ENCODE measurements at places on chromosomes 3 and 15.

DNA sequence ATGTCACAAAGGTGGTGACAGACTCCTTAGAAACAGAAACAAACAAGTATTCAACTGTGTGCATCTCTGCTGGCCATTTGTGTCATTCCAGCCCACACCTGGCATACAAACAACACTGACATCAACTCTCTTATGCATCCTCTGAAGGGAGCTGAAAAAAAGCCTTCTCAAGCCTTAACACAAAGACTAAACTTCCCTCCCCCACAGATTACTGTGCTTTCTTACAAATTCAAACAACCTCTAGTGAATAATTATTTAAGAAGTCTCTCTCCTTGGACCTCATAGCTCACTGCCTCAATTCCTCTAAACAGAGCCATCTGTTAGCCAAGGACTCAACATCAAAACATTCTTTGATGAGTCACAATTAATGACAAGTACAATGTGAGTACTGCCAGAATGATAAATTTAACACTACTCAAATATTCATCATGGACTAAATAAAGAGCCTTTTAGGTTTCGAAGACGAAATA lies 132.1 kb downstream of the WDR76 start:
- DNase-seq: no peak

- no peak for DNase-seq
Observed at GRCh38 chr3:171236265-171237008, 209.9 kb upstream of the SLC2A2 start.

DNA sequence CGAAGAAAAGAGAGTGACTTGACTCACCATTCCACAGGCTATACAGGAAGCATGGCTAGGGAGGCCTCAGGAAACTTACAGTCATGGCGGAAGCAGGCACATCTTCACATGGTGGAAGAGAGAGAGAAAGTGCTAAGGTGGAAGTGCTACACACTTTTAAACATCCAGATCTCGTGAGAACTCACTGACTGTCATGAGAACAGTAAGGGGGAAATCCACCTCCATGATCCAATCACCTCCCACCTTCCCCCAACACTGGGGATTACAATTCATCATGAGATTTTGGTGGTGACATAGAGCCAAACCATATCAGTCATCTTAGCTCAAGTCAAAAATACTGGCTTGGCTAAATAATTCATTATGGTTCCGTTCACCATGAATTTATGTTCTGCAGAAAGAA lies 45.3 kb upstream of the NEDD4 start:
- no peak for DNase-seq

DNA sequence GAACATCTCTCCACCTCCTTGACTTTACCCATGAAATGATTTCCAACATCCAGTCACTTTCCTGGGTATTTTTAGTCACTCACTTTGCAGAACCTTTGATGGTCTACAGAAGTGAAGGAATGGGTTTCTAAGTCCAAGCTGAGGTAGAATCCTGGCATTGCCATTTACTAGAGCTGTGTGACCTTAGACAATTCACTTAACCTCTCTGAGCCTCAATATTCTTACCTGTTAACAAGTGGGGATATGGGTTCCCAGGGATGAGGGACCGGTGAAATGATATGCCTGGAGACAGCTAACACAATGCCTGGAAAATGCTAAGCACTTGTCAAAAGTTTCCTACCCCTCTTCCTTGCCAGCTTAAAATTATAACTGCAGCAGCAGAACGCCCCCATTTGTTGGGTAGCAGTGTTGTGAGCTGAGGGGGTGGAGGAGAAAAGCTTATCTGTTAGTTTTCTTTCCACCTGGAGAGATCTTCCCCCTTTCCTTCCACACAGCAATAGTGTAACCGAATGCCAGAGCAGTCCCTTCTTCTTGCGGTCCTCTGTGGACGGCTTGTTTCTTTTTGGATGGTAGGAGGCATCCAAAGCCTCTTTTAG lies 319.2 kb upstream of the LRRFIP2 start:
- no peak for DNase-seq

DNA sequence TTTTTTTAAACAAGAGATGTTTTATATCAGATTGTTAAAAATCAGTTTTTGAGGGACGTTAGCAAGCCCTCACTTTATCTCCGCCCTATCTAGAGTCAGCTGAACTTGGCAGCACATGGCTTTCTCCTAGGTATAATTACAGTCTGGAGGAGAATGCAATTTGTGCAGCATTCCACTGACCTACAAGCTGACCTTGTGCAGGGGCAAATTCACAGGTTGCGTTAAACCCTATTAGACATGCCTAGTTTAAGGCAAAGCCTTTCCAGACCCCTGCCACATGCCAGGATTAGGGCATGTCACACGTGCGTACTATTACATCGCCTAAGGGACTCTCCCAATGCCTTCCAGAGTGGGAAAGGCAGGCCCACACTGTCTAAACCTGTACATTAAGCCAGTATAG lies 224.0 kb downstream of the GREM1 start:
- no peak for DNase-seq

DNA sequence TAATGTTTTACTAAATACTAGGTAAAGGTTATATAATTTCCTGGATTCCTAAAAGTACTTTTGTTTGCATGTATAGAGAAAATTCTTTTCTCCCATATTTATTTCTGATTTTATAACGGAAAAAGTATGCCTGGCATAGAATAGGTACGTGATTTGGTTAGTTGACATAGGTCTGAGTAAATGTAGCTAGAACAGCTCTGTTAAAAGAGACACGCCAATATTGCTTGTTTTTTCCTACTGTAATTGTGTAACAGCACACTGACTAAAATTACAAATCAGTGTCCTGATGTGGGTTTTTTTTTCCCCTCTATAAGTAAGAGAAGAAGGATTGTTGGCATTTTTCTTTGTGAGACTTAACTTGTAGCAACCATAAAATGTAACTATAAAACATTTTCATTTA lies 26.7 kb downstream of the KLHL24 start:
- DNase-seq: no peak

DNA sequence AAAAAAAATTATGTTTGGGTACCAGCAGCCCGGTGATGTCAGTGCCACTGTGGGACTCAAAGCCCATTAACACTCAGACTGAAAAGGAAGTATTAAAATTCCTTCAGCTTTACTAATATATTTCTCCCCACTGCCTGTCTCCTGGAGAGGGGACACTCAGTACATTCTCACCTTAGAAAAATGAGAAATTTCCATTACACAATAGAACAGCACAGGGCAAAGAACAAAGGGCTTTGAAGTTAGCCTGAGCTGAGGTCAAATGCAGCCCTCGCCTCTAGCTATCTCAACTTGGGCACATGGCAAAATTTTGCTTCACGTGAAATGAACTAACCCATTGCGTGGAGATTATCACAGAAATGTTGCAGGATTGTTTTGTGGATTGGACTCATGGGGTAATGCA lies 80.8 kb downstream of the RARB start:
- no peak for DNase-seq

GRCh38 chr3:54307566-54308180 lies 185.3 kb downstream of the CACNA2D3 start:
- DNase-seq: no peak

DNA sequence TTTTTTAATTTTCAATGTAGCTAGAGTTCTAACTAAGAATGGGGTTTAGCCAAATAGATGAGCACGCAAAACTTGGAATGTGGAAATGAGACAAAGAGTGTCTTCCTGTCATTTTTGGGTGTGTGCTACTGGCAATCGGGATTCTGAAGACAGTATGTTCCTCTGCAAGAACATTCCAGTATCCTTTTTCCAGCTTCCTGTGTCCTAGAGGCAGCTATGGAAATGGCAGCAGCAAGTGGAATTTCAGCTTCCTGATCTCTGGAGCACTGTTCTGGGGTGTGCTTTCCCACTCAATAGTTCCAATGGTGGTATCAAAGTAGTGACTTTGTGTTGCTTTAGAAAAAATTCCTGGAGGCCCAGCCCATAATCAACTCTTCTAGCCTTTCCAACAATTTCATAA lies 642.9 kb upstream of the KCNMB2 start:
- no peak for DNase-seq

GRCh38 chr3:111650378-111651275 lies 55.5 kb upstream of the ZBED2 start:
- DNase-seq: no peak

DNA sequence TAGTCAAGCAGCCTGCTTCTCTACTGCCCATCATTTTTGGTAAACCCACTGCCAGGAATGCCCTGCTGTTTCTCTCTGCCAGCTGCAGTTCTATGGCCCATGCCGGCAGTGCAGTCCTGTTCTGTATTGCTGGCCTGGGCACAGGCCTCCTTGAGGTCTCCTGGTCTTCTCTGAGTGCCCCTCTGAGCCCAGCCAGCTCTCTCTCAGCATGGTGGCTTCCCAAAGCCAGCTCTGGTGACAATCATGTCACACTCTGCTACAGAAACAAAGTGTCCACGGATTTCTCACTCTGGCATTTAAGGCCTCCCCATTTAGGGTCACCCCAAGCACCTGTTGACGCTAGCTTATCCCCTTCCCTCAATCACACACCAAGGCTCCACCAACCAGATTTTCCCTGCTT lies 24.5 kb downstream of the SRPRB start:
- DNase-seq: no peak

DNA sequence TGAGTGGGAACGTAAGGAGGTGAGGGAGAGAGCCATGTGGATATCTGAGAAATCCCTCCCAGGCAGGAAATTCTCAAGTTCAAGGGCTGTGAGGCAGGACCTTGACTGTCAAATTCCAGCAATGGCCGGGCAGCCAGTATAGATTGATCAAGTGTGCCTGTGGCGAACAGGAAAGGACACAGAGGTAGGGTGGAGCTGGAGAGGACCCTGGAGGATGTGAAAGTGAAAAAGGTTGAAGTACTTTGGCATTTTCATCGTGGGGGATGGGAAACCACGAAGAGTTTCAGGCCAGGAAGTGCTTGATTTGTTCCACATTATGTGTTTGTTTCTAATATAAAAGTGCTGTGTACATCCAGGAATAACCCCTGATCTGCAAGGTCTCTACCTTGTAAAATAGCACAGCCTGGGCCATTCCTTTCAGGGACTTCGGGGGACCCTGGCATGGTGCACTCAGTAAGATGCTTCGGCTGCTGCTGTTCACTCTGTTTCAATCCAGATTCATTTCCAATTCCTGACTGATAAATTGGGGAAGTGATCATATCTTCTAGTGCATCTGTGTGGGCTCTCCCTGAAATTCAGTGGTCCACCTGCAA lies 156.6 kb downstream of the MCTP2 start:
- no peak for DNase-seq

DNA sequence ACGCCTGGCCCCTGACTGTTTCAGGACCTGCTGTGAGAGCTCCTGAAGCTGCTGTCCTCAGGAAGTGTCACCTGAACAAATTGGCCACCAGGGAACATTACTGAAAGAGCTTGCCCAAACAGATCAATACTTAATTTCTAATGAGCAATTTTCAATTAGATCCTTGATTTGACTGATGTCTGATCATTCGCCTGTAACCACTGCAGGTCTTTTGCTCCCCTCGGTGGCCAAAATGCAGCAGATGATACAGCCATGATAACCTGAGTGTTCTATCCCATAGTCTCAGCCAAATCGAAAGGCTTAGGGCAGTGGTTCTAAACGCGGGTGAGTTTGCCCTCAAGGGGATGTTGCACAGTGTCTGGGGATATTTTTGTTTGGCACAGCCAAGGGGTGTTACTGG lies 57.6 kb upstream of the MEX3B start:
- no peak for DNase-seq

DNA sequence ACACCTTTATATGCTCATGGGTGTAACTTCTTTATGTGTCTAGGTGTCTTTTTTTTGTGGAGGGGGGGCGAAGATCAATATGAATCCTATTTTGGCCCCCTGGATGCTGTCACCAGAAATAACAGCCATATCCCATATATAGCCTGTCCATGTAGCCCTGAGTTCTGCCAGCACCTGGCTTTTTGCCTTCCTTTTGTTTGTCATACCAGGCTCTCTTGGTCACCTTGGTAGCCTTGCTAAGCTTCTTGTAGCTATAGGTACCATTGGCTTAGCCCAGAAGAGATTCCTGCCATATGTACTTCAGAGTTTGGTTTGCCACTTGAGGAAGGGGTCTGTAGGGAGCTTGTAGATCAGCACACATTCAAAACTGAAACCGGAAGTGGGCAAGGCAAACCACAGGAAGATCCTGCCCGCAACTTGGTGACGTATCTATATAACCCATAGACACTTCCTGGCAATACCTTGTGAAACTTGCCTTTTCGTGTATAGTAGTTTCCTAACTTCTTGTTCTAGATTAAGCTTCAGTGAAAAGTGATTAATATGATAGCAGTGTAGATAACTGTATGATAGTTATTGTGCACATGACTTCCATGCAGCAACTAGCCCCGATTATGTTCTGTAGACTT lies 11.9 kb downstream of the RASA2 start:
- no peak for DNase-seq

DNA sequence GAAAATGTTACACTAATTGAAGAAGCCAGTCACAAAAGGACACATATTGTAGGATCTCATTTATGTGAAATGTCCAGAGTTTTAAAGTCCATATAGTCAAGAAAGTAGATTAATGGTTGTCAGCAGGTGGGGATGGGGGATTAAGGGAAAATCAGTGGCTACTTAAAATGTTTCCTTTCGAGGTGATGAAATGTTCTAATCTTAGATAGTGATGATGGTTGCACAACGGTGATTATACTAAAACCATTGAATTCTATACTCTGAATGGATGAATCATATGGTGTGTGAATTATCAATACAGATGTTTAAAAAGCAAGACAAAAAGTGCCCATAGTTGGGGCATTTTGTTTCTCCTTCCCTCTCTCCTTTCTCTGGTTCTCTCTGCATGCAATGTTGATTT lies 164.6 kb downstream of the ATG7 start:
- DNase-seq: no peak

GRCh38 chr3:185087419-185087818 lies 65.4 kb downstream of the C3orf70 start:
- DNase-seq: no peak

- no peak for DNase-seq
Observed at GRCh38 chr15:76062286-76062685, 2.5 kb downstream of the TMEM266 start.

DNA sequence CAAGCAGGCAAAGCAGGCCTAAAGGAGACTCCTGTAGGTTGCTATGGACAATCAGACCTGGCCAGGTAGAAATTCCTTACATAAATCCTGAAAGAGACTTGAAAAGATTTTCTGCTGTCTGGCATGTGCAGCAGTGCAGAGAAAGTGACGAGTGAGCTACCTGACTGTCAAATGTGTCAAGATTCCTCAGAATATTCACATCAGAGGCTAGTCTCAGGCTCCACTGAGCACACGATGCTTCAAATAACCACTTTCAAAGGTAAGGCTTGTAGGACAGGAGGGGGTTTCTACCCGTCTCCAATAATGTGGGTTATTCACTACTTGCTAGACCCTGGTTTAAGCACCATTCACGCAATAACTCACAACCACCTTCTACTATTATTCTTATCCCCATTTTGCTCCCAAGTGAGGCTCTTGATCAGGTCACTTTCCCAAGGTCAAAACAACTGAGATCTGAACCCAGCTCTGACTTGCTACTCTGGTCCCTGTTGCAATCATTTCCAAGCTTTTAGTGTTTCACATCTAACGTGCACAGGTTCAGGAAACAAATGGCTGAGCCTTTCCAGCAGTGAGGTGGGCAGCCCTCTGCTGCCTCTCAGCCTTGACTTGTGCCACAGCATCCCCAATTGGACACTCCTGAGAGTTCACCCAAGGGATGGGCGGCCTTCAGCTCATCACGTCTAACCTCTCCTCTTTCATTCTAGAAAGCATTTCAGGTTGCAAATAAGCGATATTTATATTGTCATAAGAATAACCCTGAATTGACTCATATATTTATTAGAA lies 329.9 kb upstream of the WNT5A start:
- DNase-seq: no peak

Measured in K562 (cell line).